Karpas-422 (cell line): ENCODE measurements at places on chromosomes 6 and 20. TPM values are rescaled to one million over a fixed set of nuclear protein-coding genes. Genes with fewer than 3 reads are reported as not detected.

CLPSL1 gene
- total RNA-seq = not detected in 2 replicates

SLC22A2 gene
- total RNA-seq = not detected in 2 replicates

SLC52A3 gene
- not detected in 2 replicates for total RNA-seq

SPATA25 gene
- 4.7 TPM in 1 of 2 replicates, not detected in the other for total RNA-seq

CGA gene
- not detected in 2 replicates for total RNA-seq

GLP1R gene
- total RNA-seq = not detected in 2 replicates

KIAA1755 gene
- not detected in 2 replicates for total RNA-seq

MLN gene
- not detected in 2 replicates for total RNA-seq

GRCh38 chr6:98981473-98981872, 33.7 kb upstream of the FBXL4 start:
- no peaks in the 10 kb centered on the region for H3K27me3 ChIP-seq
- no peaks in the 10 kb centered on the region for H3K4me1 ChIP-seq
- no peaks in the 10 kb centered on the region for H3K36me3 ChIP-seq
- no peak overlapping the region for H3K4me3 ChIP-seq

DNA sequence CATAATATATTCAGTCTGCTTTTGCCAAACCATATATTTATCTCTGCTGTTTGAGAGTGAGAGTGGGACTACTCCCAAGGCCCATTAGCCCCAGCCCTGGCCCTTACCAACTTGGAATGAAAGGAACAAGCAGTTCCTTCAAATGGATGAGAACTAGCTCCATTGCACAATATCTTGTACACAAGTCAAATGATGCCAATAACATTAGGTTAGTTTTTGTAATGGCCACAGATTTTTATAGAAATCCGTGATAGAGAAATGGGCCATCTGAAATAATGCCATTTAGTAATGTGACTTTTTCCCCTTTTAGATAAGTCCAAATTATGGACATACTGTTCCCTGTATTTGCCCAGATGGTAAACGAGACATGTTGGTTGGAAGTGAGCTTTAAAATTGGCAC, 117.0 kb downstream of the MAP3K7 start:
- no peak overlapping the region for H3K27ac ChIP-seq
- no peak overlapping the region for H3K4me3 ChIP-seq
- DNase-seq = no peak
- H3K4me1 ChIP-seq = no peaks in the 10 kb centered on the region
- no peaks in the 10 kb centered on the region for H3K27me3 ChIP-seq
- H3K36me3 ChIP-seq = no peaks in the 10 kb centered on the region

DNA sequence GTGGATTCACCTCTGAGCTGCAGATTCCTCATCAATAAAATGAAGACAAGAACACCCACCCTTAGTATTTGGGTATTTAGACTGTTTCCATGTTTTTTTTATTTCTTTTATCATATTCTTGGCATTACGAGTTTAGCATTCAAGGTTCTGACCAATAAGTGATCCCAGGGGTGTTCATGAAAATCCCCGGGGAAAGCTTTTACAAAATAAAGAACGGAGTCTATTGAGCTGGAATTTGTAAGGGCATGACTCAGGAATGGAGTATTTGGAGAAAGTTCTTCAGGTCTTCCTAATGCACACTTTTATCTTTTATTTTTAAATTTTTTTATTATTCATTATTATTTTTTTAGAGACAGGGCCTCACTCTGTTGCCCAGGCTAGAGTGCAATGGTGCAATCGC, 19.4 kb upstream of the TOX2 start:
- peaks cover 11% of the 10 kb centered on the region; the same call in 1 of the 2 replicates for H3K27me3 ChIP-seq
- no peak overlapping the region for H3K27ac ChIP-seq
- no peaks in the 10 kb centered on the region; the same call in 1 of the 2 replicates for H3K4me1 ChIP-seq
- H3K36me3 ChIP-seq = 0 out of 2 replicates have a peak, but pooled peaks cover 11% of the 10 kb centered on the region
- no peak for DNase-seq

- H3K36me3 ChIP-seq = no peaks in the 10 kb centered on the region
- peaks cover 19% of the 10 kb centered on the region for H3K4me1 ChIP-seq
- peaks cover 6% of the 10 kb centered on the region; the same call in 1 of the 2 replicates for H3K27me3 ChIP-seq
Measured at GRCh38 chr6:144284783-144285547, at the start of gene UTRN. TSS of gene UTRN (plus strand) at chr6:144285335. CDS start at chr6:144291829, 6,494 bp downstream.

DNA sequence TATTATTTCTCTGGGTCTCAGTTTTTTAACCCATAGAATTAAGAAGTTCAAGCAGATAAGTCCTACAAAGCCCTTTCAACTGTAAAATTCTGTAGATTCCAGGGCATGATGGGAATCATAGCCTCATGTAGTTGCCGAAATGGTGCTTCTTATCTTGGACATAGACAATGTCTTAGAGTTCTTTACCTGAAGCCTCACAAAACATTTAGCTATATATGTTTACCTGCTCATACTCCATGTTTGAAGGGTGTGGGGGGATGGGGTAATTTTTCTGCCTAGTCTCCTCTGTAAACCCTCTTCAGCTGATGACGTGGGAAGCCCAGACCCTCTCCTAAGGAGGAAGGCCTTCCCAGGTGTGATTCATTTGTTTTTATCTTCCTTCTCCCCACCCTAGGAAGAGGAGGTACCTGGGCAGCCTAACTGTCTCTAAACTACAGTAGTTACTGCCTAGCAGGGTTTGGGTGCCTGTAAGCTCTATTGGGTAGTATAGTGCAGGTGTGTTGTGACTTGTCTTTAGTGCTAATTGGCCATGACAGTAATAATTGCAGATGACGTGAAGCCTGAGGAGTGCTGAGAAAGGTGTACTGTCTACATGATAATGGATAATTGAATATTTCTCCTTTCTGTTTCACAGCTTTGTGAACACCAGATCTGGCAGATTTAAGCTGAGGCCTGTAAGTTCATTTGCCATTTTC, 230.8 kb downstream of the TFAP2B start:
- DNase-seq = no peak
- no peaks in the 10 kb centered on the region for H3K36me3 ChIP-seq
- no peak overlapping the region for H3K27ac ChIP-seq
- H3K27me3 ChIP-seq = no peaks in the 10 kb centered on the region
- H3K4me3 ChIP-seq = no peak overlapping the region

- no peaks in the 10 kb centered on the region for H3K36me3 ChIP-seq
- DNase-seq = no peak
- H3K27ac ChIP-seq = no peak overlapping the region
- 0 out of 2 replicates have a peak, but pooled peaks cover 3% of the 10 kb centered on the region for H3K27me3 ChIP-seq
- H3K4me3 ChIP-seq = no peak overlapping the region
Measured at GRCh38 chr6:89564752-89565427, 73.7 kb downstream of the LYRM2 start.

DNA sequence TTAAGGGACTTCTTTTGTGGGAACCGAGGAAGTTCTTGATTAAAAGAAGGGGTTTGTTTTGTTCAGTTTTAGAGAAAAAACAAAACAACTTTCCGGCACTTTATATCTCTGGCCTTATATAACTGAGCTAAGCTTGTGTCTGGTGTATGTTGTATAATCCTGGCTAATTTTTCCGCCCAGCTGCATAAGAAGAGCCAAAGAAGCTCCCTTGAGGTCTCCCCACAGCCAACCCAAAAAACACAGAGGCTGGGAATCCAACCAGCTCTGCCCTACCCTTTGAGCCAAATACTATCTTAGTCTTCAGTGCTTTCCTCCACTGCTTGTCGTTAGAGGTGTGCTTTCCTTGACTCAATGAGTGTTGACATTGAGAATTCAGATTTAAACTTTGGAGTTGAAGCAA, 45.5 kb upstream of the RNF146 start:
- no peaks in the 10 kb centered on the region for H3K4me1 ChIP-seq
- no peaks in the 10 kb centered on the region for H3K36me3 ChIP-seq
- H3K27me3 ChIP-seq = no peaks in the 10 kb centered on the region

DNA sequence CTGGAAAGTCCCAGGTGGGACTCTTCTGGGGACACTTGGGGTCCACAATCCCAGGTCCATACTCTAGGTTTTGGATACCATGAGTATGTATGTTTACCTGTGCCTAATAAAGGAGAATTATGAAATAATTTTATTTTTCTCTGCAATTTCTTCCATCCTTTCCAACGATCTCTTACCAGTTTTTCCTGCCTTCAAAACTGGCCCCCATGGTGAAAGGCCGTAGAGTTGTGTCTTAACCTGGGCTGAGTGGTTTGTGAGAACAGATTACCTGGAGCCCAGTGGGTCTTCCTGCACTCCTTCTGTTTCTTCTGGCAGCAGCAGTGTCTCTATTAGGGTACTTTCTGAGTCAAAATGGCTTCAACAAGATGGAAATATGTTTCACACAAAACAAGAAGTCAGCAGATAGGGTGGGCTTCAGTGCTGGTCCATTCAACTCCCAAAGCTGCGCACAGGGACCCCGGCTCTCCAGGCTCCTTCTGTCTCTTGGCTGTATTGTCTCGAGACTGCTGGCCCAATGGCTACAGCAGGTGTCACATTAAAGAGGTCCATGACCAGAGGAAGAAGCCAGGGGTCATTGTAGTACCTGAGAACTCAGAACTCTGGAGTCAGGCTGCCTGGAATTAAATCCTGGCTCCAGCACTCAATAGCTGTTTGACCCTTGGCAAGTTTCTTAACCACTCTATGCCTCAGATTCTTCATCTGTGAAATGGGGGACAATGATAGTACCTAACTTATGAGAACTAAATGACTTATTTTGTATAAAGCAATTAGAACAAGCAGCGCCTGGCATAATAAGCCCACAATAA, 10.5 kb upstream of the RBCK1 start:
- H3K27me3 ChIP-seq = no peaks in the 10 kb centered on the region
- H3K4me1 ChIP-seq = peaks cover 14% of the 10 kb centered on the region
- DNase-seq = no peak

- H3K27me3 ChIP-seq = no peaks in the 10 kb centered on the region
- no peak overlapping the region for H3K27ac ChIP-seq
- no peak overlapping the region for H3K4me3 ChIP-seq
- H3K4me1 ChIP-seq = no peaks in the 10 kb centered on the region
- no peak for DNase-seq
- no peaks in the 10 kb centered on the region for H3K36me3 ChIP-seq
Measured at GRCh38 chr6:151914484-151914883, 107.0 kb downstream of the ESR1 start.

- H3K4me3 ChIP-seq = peak overlapping the region; percentile 3; the same call in 1 of the 2 replicates
- H3K27me3 ChIP-seq = no peaks in the 10 kb centered on the region
- peaks cover 20% of the 10 kb centered on the region for H3K4me1 ChIP-seq
- H3K36me3 ChIP-seq = no peaks in the 10 kb centered on the region
- no peak overlapping the region for H3K27ac ChIP-seq
Measured at GRCh38 chr20:62623488-62624324, 18.6 kb upstream of the SLCO4A1 start.

- no peaks in the 10 kb centered on the region for H3K36me3 ChIP-seq
- no peak overlapping the region for H3K4me3 ChIP-seq
- H3K27me3 ChIP-seq = 0 out of 2 replicates have a peak, but pooled peaks cover 2% of the 10 kb centered on the region
- no peak for DNase-seq
- no peak overlapping the region for H3K27ac ChIP-seq
- H3K4me1 ChIP-seq = no peaks in the 10 kb centered on the region
Measured at GRCh38 chr6:13147376-13147775, 181.0 kb downstream of the TBC1D7 start.

GRCh38 chr20:919491-919916, 3.4 kb upstream of the ANGPT4 start:
- no peak overlapping the region for H3K27ac ChIP-seq
- H3K36me3 ChIP-seq = no peaks in the 10 kb centered on the region
- H3K4me1 ChIP-seq = no peaks in the 10 kb centered on the region

GRCh38 chr6:150895928-150896632, 30.6 kb downstream of the MTHFD1L start:
- H3K27me3 ChIP-seq = no peaks in the 10 kb centered on the region
- no peak overlapping the region for H3K27ac ChIP-seq
- peaks cover 3% of the 10 kb centered on the region for H3K4me1 ChIP-seq
- DNase-seq = no peak
- H3K4me3 ChIP-seq = no peak overlapping the region
- H3K36me3 ChIP-seq = peaks cover 29% of the 10 kb centered on the region; the same call in 1 of the 2 replicates

DNA sequence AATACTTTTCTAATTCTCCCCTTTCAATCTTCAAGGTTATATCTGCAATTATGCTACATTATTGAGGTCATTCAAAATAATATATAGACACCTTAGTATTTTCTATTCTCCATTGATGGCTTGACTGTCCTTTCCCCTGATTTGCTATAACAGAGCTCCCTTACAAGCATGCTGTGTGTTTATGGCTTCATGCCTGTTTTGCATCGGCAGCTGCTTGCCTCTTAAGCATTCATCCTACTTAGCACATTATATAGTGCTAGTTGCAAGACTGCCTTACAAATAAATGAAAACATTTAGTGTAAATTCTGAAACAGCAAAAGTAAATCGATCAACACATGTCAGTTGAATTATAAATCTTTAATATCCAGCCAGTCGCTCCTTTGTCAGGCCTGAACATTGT, 476.2 kb upstream of the POU3F2 start:
- H3K36me3 ChIP-seq = no peaks in the 10 kb centered on the region
- no peak overlapping the region for H3K27ac ChIP-seq
- H3K4me3 ChIP-seq = no peak overlapping the region
- no peaks in the 10 kb centered on the region for H3K27me3 ChIP-seq

GRCh38 chr20:62614085-62614960, 28.0 kb upstream of the SLCO4A1 start:
- no peaks in the 10 kb centered on the region for H3K36me3 ChIP-seq
- no peak overlapping the region for H3K27ac ChIP-seq
- H3K27me3 ChIP-seq = no peaks in the 10 kb centered on the region
- no peaks in the 10 kb centered on the region for H3K4me1 ChIP-seq
- H3K4me3 ChIP-seq = no peak overlapping the region

DNA sequence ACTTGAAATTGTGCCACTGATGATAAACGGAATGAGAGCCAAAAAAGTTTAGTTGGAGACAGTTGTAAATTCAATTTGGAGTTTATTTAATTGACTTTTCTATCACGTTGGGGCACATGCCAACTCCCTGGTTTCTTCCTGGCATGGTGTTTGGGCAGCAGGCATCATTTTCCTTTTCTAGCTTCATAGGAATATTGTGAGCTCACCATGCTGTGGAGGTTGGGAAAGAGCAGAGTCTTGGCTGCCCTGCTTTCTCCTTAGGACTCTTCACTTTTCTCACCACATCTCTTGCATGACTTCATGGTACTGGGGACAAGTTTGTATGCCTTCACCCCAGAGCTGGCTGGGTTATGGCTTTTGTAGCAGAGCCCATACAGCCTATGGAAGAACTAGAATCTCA, 6.4 kb downstream of the SCAND1 start:
- H3K4me1 ChIP-seq = peaks cover 13% of the 10 kb centered on the region
- H3K27ac ChIP-seq = no peak overlapping the region
- peaks cover 4% of the 10 kb centered on the region; the same call in 1 of the 2 replicates for H3K36me3 ChIP-seq
- no peak overlapping the region for H3K4me3 ChIP-seq
- H3K27me3 ChIP-seq = no peaks in the 10 kb centered on the region

DNA sequence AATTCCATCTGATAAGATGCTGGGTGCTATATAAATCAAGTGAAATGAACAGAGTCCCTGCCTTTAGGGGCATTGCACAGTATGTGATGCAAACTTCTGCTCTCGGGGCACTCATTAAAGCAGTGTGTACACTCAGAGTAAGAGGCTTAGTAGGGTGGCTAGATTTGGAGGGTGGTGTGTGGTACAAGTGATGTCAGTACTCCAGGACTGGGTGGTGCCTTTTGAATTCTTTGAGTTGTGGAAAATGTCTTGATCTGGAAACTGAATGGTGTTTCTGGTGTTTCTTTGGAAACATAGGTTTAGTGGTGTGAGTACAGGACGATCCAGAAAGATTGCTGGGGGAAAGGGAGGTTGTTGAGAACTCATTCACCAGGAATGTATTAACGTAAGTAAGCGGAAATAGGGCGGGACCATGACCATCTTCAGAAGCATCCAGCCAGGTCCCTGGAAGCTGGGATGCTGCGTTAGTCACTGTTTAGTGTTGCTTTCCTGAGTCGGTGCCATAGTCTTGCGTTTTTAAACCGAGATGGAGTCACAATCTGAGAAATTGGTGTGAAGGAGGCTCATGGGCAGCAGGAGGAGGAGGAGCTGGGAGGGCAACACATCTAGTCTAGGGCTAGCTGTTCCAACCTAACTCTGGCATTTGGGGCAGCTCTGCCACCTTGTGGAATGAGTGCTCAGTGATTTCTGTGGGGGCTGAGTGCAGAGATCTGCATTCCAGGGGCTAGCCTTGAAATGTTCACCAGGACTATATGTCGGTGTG, 70.3 kb downstream of the SCAND1 start:
- no peaks in the 10 kb centered on the region for H3K27me3 ChIP-seq
- peaks cover 3% of the 10 kb centered on the region for H3K4me1 ChIP-seq
- DNase-seq = peak; percentile 89
- H3K27ac ChIP-seq = no peak overlapping the region
